ENCODE measurements at places on chromosomes 11 and 22. TPM values are rescaled to one million over a fixed set of nuclear protein-coding genes. Genes with fewer than 3 reads are reported as not detected.
A peak's percentile ranks its signal among the peaks of the same experiment; 100 is the strongest.

DNA sequence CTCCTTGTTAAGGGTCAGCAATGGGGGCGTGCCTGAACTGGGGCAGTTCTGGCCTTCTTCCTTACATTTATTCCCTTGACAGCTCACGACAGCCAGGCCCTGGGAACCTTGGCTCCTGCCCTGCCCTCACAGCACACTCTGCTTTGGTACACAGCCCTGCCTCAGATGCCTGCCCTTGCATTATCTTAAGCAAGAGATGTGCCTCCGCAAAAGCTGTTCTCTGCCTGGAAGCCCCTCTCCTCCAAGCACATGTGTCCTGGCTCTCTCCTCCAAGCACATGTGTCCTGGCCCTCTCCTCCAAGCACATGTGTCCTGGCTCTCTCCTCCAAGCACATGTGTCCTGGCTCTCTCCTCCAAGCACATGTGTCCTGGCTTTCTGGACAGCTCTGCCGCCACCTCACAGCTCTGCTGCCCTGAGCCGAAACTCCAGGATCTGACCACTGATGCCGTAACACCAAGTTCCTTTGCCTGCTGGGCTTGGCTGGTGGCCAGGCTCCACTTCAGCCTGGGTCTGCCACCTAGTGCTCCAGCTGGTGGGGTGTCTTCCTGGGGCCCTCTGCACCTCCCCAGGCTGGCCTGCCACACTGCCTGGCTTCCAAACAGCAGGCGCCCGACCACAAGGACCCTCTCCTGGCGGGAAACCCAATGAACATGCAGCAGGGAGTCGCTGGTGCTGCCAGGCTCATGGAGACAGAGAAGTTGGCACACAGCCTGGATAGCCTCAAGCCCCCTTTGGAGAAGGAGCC lies 53.0 kb downstream of the SCUBE1 start:
- DNase-seq, result no peak

DNA sequence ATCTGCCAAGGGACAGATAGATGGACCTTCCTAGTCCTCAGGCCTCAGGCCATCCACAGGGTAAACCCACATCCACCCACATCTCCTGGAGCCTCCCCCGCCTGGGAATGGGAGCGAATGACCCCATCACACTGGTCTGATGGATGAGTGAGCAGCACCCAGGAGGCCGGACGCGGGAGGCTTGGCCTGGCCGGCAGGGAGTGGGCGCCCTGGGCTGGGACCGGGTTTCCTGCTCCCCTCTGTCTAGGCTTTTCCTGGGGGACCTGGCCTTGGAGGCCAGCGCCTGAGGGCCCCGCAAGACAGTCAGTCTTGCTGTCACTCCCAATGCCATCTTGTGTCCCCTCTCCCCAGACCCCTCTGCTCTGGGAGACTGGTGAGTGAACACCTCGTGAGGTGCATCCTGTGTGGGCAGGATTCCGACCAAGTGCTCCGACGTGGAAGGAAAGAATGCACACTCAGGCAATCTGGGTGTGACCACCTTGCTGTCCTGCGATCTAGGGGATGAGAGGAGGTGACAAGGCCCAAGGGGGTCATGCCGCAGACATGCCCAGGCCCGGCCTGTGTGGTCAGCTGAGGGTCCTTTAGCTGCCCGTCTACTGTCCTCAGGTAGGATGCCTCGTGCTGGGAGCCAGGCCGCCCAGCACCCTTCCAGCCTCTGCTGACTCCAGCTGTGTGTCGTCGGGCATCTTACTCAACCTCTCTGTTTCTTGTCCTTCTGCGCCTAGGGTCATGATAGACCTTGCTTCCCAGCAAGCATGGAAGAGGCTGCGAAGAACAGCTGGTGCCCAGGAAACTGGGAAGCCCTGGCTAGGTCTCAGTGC lies 26.5 kb upstream of the WNT7B start:
- no peak for DNase-seq

GRCh38 chr11:2135018-2135569 lies 4.1 kb downstream of the IGF2 start:
- no peak for DNase-seq

DNA sequence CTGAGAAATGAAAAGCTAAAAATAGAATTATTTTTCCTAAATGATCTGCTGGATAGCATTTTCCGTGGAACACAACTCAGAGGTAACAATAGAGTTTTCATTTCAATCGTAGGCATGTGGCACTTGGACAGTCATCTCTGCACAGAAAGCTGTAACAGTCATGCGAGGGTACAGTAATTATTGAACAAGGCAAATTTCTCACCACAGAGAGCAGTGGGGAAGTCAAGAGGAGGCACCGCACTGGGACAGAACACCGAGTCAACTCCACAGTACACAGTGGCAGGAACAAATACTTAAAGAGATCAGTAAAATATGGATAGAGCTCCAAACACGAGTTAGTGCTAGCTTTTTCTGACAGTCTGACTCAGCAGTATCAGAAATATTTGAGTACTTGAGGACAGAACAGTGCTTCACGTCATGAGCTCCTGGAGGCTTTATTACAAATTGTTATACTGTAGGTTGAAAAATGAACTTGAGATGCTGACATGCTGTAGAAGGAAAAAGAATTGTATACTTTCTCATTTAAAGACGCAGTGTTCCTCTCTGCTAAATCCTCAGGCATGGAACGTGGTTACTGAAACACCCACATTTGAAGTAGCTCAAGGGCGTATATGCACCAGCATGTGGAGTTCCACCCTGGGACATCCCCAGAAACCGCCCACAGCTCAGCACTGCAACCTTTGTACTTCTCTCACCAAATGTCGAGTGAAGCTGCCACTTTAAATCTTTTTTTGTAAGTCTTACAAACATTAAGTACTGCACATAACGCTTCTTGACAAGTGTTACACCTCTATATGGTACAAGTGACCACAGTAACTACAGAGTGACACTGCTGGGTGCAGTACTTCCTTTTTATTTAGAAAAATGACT lies 27.4 kb upstream of the YPEL1 start:
- no peak for DNase-seq

- no peak for DNase-seq
These were observed 71.5 kb upstream of the VSTM5 start for GRCh38 chr11:93921695-93922468.

DNA sequence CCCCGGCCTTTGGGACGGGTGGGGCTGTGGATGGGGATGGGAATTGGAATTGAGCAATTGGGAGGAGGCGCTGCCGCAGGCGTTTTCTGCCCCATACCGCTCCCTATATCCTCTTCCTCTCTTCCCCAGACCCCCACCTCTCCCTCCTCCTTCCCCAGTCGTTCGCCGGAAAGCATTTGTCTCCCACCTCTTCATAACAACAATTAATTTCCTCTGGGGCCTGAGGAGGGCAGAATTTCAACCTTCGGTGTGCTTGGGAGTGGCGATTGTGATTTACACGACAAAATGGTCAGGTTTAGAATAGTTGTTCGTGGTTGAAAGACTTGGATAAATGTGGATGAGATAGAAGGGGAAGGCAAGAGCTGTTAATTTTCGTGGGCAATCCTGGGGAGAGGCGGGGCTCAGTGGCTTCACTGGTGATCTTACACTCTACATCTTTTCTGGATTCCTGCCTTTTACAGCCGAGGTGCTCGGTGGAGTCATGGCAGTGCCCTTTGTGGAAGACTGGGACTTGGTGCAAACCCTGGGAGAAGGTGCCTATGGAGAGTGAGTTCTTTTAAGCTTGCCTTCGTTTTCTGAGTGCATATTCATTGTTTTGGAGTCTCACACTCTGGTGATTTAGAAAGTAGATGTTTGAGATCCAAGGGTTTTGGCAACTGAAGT lies 1.5 kb downstream of the CHEK1 start:
- DNase-seq, result no peak

DNA sequence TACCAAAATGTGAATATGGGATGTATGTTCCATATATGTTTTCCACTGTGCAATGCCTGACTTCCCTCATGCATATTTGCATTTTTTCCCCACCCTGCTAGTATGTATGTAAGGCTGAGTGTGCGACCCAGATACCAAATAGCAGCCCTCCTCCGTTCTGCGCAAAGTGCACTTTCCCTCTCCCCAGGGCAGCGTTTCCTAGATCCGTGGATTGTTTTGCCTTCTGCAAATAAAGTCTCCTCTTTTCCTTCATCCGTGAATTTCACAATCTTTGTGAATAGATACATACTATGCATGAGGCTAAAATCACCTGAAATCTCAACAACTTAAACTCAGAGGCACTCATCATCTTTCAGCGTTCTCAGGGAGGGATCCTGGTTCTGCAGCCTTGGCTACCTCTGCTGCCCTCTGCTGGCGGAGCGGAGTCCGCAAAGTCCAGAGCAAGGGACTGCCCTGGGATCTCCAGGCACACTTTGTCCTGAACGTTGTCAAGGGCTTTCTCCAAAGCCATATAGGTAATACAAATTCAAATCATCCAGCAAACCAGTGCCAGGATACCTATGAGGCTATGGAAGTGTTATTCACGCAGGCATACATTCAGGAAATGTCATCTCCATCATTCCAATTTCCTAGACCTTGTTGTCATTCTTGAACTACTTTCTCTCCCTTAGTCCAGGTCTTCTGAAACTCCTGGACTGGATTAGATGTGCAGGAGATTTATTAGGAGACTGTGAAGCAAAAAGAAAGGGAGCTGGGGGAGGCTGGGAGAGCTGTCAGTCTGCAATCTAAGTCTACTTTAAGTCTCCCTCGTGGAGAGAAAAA lies 53.1 kb downstream of the CNTF start:
- DNase-seq, result peak; percentile 82

- no peak for DNase-seq
These were observed 31.1 kb upstream of the WT1 start for GRCh38 chr11:32466279-32466915.

- no peak for DNase-seq
These were observed 79.3 kb downstream of the LIF start for GRCh38 chr22:30167296-30167695.

DNA sequence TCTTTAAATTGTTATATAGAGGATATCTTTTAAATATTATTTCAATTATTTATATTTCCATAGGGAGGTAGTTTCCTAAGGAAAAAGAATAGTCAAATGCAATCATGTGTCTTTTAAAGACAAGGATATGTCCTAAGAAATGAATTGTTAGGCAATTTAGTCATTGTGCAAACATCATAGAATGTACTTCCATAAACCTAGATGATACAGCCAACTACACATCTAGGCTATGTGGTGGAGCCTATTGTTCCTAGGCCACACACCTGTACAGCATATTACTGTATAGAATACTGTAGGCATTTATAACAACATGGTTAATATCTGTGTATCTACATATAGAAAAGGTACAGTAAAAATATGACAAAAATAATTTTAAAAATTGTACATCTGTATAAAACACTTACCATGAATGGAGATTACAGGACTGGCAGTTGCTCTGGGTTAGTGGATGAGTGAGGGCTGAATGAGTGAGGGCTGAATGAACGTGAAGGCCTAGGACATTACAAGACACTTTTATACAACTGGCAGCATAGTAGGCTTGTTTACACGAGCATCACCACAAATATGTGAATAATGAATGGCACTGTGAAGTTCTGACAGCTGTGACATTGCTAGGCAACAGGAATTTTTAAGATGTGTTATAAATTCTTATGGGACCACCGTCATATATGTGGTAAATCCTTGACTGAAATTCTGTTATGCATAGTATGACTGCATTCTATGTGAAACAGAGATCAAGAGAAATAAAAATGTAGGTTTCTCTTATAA lies 1879.0 kb upstream of the RAG2 start:
- no peak for DNase-seq

DNA sequence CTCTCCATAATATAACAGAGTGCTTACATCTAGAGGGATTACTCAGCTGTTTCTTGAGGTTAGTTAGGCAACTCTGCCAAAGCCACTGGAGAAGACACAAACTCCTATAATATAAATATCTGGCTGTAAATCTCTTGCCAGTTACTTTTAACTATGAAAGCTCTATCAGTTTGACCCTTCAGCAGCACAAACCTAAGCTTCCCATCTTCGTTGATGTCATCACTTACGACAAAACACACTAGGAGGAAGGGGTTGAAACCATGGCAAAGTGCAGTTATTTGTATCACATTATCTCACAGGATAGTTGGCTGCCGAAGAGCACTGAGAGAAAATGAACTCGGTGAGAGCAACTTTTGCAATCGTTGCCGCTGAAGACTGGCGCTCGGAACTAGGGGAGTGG lies 922.1 kb downstream of the OPCML start:
- DNase-seq, result no peak

- no peak for DNase-seq
These were observed 1.1 kb downstream of the HYOU1 start for GRCh38 chr11:119055901-119056300.

DNA sequence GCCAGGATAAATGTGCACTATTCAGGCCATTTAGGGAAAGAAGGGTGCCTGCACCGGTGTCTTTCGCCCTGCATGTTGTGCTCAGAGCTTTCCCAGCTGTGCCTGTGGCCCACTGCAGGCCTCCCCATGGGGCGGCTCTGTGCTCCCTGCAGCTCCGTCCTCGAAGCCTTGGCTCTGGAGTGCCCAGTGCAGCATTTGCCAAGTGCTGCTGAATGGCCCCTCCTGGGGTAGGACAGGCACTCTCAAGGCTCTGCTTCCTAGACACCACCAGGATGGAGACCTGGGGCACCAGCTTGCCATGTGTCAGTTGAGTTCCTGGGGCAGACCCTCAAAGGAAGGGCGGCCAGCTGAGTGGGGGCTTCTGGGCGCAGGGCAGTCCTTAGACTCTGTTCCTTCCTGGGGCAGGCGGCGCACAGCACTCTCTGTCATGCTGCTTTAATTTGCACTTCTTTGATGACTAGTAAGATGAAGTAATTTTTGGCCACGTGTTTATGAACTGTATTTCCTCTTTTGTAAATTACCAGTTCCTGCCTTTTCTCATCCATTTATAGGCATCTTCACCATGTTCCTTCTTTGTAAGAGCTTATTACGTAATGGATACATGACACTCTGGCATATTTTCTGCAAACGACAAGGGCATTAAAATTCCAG lies 32.1 kb upstream of the GNB1L start:
- DNase-seq, result peak; percentile 80

DNA sequence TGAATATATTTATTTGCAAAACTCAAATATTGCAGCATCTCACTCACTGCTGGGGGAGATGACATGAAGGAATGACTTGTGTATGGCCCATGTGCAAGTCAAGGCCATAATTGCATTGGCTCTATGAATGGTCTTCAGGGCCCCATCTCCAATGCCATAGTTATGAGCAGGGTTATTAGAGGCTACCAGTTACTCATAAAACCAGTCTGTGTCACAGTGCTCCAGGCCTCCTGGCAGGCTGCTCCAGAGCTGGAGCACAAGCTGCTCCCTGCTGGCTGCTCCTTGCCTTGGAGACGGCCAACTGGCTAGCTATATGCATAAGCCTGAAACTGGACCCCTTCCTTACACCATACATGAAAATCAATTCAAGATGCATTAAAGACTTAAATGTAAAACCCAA lies 145.7 kb downstream of the TRPC6 start:
- DNase-seq, result no peak

GRCh38 chr11:62607714-62608113 lies 4.9 kb downstream of the EML3 start:
- DNase-seq, result no peak

- DNase-seq, result no peak
These were observed 2269.3 kb upstream of the RAG2 start for GRCh38 chr11:38867338-38867737.

- DNase-seq, result no peak
These were observed 302.3 kb downstream of the BRD1 start for GRCh38 chr22:49525360-49525759.

GRCh38 chr11:7691759-7692350 lies 14.4 kb downstream of the OVCH2 start:
- DNase-seq, result no peak

- no peak for DNase-seq
These were observed 10.6 kb downstream of the TMEM184B start for GRCh38 chr22:38262051-38262795.

- no peak for DNase-seq
These were observed 2.6 kb downstream of the AP1B1 start for GRCh38 chr22:29385748-29386147.

The FDXACB1 gene
- 0.73 TPM for total RNA-seq

The MYBPC3 gene
- 1,860 TPM for total RNA-seq

The SPINDOC gene
- 14.0 TPM for total RNA-seq

The PITPNM1 gene
- total RNA-seq, result 40.0 TPM

The SLC25A18 gene
- total RNA-seq, result 0.11 TPM

Measured in cardiac septum (tissue), 1 donor.